ENCODE measurements at places on chromosomes 1 and 21. TPM values are rescaled to one million over a fixed set of nuclear protein-coding genes. Genes with fewer than 3 reads are reported as not detected.

DNA sequence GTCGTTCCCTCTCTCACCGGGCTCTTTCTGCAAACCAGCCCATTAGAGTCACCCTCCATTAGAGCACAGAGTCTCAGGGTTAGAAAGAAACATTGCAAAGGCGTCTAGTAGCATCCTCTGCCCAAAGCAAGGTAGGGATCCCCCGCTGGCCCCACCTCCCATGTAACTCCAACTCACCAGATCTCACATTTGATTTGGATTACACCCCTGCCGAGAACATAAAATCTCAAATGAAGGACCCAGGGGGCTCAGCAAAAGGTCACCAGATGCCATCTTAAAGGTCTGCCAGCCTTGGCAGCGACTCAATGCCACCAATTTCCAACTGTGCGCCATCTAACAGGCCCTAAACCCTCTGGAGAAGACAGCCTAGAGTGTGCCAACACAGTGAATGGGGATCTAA lies 14.1 kb downstream of the C1orf87 start:
- no peak for DNase-seq

RNASEL gene
- total RNA-seq = 0.85 TPM

GRCh38 chr1:157044326-157044725 lies 1.2 kb downstream of the ARHGEF11 start:
- DNase-seq = no peak

MTR gene
- total RNA-seq = 15.3 TPM

GRCh38 chr1:77987919-77988318 lies 9.0 kb upstream of the FUBP1 start:
- no peak for DNase-seq

TNFRSF18 gene
- total RNA-seq = not detected

GRCh38 chr1:164905869-164906268 lies 346.9 kb downstream of the PBX1 start:
- DNase-seq = no peak

DNA sequence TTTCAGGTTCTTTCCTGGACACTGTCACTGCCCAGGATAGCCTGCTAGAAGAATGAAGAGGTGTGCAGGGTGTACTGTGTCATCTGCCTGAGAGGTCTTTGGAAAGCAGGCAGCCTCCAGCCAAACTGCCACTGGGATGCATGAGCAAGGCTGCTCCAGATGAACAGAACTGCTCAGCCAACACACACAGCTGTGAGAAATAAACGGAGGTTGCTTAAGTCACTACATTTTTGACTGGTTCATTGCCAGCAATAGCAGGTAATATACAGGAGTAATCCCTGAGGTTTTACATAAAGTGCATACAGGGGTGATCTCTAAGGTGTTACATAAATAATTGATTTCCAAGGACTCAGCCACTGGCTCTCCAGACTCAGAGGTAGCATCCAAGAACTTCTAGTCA lies 516.9 kb downstream of the BRINP3 start:
- no peak for DNase-seq

DNA sequence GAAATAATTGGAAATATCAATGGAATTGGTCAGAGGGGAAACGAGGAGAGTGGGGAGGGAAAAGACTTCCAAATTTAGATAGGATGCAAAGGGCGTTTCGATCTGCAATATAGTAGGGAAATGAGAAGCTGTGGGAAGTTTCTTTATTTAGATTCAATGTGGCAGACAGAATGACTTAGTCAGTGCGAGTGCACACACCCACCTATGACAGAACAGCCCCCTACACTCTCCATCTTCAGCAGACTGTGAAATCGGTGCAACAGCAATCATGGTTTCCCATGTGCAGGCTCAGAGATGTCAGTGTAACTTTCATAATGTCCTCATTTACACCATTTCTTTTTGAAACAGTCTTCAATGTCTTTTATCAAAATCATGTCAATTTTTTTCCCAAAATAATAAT lies 46.0 kb downstream of the DIP2A start:
- DNase-seq = no peak

ST6GALNAC3 gene
- 4.3 TPM for total RNA-seq

ITLN2 gene
- 2.7 TPM for total RNA-seq

- no peak for DNase-seq
These were observed 40.0 kb downstream of the CENPF start for GRCh38 chr1:214643030-214643429.

DNAJC6 gene
- 10.9 TPM for total RNA-seq

STX12 gene
- total RNA-seq = 22.1 TPM

DNA sequence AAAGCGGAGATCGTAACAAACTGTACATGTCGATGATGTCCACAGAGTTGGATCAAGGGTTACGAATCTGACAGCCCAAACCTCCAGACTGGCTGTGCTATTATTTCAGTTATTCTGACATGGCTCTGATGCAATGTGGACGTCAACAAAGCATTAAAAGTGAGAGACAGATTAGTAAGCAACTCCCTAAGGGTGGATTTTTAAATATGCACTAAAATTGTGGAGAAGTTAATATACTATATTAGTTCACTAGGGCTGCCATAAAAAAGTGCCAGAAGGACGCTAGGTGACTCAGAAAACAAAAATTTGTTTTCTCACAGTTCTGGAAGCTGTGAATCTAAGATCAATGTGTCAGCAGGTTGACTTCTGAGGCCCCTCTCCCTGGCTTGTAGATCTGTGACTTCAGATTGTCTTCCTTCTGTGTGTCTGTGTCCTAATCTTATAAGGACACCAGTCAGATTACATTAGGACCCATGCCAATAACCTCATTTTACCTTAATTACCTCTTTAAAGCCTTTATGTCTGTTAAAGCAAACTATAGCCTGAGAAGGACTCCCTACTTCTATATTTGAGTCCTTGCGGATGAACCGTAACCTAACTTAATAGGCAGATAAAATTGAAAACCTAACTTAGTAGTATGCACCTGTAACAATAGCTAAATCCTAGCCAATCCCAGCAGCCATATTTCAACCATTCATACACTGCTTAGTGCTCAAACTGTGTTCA lies 66.0 kb upstream of the BACH1 start:
- DNase-seq = no peak

DNA sequence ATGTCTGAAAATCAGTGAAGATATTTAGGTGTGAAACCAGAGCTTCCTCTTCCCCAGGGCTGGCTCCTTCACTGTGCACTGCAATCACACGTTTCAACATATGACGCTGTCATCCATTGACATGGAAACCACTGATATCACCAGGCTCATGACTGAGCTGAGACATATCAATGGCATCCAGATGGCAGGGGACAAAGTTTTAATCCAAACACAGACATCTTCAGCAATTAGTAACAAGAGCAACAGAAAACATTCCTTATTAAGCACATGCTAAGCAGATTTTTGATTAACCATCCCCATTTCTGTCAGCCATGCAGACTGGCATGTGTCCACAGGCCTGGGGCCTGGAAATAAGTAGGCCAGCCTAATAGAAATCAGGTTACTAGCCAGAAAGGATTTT lies 108.0 kb upstream of the ADAR start:
- DNase-seq = no peak

ZYG11A gene
- total RNA-seq = 6.8 TPM

GRCh38 chr1:237043846-237044636 lies 2.1 kb downstream of the RYR2 start:
- peak; percentile 35 for DNase-seq

AIM2 gene
- 0.31 TPM for total RNA-seq

DNA sequence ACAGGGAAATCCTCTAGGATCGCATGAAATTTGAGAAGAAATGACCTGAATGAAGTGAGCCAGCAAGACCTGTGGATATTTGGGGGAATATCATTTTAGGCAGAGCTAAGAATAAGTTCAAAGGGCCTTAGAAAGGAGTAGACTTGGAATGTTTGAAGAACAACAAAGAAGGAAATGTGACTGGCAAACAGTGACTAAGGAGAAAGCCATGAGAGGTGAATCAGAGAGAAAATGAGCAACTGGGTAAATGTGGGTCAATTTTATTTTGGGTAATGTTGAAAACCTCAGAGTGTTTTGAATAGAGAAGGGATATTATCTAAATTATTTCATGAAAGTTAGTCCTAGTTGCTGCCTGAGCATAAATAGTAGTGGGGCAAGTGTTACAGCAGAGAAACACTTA lies 672.8 kb downstream of the LMO4 start:
- no peak for DNase-seq

DNA sequence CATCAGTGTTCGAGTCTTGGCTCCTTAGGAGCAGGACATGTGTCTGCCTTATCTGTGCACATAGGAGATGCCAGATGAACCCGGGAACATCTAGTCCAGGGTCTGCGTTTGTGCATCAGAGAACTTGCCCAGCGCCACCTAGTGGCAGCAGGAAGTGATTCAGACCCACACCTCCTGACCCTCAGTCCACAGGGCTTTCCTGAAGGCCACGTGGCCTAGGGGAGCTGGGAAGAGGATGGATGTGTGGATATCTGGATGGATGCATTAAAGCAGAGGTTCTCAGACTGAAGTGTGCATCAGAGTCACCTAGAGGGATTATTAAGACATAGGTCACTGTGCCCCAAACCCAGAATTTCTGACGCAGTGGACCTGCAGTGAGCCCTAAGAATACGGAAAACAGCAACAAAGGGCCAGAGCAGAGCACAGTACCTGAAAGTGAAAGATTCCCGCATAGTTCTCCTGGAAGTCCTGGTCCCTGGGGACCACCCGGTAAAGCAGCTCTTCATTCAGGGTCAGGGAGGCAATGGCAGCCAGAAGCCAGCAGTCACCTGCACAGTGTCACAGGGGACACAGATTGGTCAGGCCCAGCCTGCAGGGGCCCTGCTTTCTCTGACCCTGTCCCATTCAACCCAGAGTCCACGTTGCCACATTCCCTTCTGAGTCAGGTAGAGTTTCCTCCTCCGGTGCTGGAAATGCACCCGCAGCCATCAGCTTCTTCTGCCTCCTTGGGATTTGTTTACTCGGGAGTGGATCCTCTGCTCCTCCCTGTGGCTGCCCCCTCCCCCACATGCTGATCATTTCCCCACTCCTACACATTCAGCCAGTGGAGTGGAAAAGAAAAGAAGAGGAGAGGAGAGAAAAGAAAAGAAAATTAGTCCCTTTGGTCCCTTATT lies 37.0 kb downstream of the CAPN8 start:
- peak; percentile 76 for DNase-seq

BSND gene
- total RNA-seq = 0.30 TPM

GRCh38 chr1:66767626-66768025 lies 15.4 kb downstream of the DYNLT5 start:
- no peak for DNase-seq

GRCh38 chr1:91680556-91681155 lies 180.0 kb downstream of the CDC7 start:
- no peak for DNase-seq

DNA sequence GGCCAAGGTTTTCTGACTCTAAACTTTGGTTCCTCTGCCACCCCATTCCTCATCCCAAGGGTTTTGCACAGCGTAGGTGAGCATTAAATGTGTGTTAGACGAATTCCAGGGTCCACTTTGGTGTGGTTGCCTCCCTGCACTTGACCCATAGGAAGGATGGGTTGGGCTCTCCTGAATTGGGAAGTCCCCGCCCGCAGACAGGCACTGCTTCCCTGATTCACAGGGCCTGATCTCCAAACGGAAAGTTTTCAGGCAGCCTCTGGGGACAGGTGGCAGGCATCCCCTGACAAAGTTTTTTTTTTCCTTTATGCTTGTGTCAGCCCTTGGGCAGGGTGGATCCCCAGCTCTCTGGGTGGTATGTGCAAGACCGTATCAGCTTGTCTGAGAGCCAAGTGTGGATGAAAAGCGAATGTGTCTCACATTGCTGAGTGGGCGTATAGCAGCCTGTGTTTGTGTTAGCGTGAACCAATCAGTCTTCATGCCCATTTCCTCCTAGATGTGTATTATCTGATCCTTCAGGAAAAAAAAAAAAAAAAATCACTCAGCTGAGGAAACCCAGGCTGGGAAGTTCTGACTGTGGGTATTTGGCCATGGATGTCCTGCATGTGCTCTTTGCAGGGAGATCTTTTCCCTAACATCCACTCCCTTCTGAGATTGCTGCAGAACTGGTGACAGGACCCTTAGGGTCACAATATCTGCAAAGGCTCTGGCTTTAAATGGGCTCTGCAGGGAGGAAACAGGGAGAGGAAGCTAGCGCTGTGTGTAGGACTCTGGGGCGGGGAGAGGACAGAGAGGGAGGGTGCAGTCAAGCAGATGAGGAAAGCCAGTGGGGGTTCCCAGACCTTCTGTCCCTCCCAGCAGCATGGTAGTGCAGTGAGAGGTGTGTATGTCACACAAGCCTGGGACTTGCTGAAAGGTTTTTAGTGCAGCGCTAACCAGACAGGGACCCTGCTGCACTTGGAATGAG lies 42.2 kb upstream of the TRABD2B start:
- peak; percentile 35 for DNase-seq

DNA sequence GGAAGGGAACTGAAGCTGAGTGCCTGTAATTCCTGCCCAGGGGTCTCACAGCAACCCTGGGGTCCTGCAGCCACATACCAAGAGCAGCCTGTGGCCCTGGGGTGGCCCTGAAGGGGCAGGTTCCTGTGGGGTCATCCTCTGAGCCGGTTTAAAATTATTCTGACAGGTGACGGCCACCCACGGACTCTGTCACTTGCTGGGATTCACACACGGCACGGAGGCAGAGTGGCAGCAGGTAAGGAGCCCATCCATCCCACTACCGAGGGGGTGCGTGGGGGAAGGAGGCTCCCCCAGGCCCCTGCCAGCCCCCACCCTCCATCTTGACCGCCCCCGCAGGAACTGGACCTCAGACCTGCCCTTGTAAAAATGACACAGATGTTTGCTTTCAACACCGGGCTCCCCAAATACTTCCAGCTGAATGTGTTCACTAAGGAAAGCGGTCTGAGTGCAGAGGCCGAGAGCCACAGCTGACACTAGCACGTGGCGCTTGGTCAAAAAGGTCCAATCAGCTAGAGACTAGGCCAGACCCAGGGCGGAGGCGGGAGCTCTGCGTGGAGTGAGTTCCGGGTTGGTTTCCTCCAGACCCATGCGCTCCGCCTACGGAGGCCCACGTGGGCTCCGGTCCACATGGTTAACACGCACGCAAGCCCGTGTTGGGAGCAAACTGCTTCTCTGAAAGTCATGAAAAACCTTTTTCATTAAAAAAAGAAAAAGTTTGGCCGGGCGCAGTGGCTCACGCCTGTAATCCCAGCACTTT lies 10.0 kb downstream of the YBEY start:
- DNase-seq = peak; percentile 75

DNA sequence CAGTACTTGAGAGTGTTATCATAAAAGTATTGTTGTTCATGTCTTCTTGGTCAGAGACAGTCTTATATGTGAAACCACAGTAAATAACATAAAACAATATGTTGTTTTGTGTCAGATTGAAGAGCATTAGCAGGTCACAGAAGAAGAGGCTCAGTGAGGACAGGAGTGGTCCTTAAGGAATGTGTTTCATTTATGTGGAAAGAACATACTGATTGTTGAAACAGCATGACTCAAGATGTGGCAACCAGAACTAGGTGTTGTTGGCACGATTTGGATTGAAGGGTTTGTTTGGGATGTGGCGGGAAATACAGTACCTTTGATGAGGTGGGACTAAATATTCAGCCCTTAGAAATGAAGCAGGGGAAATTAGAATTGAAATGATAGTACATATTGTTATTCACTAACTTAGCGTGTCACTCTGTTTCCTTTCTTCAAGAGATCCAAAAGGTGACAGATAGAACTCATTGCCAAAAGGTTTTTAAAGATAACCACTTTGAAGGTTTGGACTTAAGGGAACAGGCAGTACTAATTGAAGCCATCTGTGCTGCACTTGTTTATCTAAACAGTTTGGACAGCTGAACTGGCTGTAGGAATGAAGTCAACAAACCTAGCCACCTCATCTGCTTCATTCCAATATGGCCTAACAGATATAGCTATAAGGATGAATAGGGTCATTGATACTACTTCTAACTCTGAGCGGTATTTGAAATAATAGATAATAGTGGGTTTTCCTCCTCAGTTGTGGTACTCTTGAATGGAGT lies 14.4 kb downstream of the RALGPS2 start:
- DNase-seq = no peak

All from H7 (cell line).